Endothelial cell (in vitro differentiated cells): ENCODE measurements at places on chromosomes 6 and 20.

GRCh38 chr20:47529840-47530239, 28.2 kb downstream of the NCOA3 start:
- no peak for DNase-seq

GRCh38 chr6:35084511-35085203, 56.5 kb downstream of the TCP11 start:
- no peak for DNase-seq

DNA sequence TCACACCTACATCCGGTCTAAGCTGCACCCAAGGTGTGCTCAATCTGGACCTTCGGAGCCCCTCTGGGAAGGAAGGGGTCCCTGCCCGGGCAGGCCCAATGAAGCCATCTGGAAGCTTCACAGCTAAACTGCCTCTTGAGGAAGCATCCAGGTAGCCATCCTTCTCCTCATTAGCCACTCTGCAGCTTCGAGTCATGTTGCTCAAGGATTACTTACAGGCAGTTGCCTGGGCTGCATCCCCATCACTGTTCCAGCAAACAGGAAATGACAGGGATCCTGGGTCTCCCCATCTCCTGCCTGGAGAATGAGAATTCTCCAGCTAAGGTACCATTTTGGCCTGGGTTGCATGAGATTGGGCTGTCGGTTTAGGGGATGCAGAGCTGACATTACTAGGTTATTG, 91.7 kb downstream of the ERMARD start:
- no peak for DNase-seq

- DNase-seq = no peak
Measured at GRCh38 chr6:67642582-67642981, 992.5 kb upstream of the ADGRB3 start.

DNA sequence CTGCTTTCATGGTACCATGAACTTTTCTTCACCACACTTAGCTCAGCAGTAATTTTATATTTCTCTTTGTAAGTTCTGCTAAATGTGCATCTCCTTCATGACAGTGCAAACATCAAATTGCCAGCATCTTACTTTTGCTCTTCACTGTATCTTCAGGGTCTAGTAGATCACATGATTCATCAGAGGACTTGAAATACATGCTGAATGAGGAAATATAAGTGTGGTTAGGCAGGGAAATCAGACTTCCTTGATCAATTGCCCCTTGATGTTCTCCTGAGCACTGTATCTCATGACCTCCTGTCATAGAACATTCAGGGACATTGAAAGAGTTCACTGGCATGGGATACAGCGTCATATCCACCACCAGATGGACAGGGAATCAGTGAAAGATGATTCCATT, 25.3 kb upstream of the POLR1H start:
- no peak for DNase-seq

- no peak for DNase-seq
Measured at GRCh38 chr6:111938710-111939109, 65.5 kb upstream of the FYN start.

GRCh38 chr20:63267691-63268090, 4.9 kb upstream of the ARFGAP1 start:
- DNase-seq = no peak

DNA sequence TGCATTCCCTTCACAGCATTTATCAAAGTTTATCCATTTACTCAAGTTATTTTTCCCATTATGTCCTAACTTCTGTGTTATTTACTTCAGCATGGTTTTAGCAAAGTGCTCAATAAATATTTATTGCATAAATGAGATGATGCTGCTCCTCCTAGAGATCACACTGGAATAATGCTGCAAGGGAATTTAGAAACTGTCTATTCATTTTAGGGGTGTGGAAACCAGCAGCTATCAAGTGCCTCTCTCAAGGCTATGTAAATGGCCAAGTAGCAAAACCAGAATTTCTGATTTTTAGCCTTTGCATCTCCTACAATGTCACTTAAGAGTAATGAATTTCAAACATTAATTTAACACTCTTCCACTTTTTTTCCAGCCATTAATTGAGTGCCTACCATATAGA, 316.2 kb downstream of the COL12A1 start:
- no peak for DNase-seq

- DNase-seq = no peak
Measured at GRCh38 chr6:79373880-79374279, 139.4 kb upstream of the HMGN3 start.

DNA sequence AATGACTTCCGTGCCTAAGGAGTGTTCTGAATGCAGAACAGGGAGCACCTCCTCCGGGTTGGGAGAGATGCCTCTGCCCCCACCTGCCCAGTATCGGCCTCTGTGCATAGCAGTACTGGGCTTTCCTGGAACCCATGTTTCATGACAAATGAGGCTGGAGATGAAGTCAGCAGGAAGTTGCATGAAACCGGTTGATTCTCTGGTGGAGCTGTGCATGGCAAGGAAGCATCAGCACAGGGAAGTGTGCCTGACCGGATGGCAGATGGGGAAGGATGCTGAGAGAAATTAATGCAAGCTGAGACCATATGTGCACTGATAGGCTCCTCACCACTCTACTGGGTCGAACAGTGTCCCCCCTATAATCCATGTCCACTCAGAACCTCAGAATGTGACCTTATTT, 155.5 kb downstream of the CDH26 start:
- DNase-seq = no peak
